T-helper 9 cell (primary cell): ENCODE measurements at places on chromosomes 12 and 14.

- DNase-seq, result no peak
Measured at GRCh38 chr14:78970677-78971076, 800.5 kb downstream of the NRXN3 start.

DNA sequence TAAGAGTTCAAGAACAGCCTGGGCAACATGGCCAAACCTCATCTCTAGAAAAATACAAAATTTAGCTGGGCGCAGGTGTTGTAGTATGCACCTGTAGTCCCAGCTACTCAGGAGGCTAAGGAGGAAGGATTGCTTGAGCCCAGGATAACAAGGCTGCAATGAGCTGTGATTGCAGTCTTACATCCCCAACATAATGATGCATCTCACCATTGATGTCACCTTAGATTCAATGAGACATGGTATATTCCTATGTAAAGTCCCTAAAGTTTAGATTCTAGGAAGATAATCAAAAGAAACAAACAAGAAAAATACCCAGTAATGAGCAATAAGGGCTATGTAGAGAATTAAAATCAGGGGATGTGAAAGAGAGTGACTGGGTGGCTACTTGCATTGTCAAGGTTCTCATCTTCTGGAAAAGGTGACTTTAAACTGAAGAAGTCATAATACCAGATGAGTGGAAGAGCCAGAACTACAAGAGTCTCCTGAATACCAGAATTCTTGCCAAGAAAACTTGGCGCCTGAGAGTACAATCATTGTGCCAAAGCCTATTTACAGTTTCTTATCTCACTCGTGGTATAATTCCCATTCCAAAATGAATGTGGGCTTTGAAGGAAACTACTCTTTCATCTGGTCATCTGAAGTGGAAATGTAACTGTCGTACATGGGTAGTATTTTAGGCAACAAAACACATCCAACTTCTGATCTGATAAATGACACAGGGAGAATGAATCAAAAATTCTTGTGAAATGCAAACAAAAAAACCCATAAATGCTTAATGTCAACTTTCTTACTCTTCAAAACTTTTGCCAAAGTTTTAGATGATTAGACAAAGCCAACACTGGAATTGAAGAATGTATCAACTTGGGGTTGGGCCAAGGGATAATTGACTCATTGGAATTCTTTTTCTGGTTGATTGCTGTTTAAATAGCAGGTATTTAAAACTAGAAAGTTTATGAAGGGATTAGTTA is 81.1 kb upstream of the ST8SIA1 start:
- DNase-seq, result no peak

- DNase-seq, result no peak
Measured at GRCh38 chr12:105920161-105920684, 218.5 kb downstream of the NUAK1 start.

DNA sequence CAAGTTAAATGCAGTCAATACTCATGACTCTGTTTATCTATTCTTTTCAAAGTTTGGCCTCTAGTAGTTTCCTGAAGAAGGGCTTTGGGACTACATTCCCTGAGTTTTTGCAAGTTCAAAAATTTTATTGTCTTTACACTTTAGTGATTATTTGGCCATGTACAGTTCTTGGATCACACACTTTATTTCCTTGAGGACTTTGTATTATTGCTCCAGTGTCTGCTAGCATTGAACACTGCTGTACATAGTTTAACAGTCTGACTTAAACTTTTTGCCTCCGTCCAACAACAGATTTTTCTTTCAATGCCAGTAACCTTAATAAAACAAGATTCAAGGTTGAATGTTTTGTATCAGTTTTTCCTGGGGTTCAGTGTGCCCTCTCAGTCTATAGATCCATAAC is 132.3 kb downstream of the DERA start:
- DNase-seq, result no peak

DNA sequence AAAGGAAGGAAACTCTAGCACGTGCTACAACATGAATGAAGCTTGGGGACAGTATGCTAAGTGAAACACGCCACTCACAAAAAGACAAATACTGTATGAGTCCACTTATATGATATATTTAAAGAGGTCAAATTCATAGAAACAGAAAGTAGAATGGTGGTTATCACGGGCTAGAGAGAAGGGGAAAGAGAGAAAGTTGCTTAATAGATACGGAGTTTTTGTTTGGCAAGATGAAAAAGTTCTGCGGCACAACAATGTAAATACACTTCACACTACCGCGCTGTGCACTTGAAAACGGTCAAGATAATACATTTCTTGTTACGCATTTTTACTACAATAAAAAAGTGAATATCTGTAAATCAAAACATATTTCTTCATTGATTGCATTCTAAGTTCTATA is 37.3 kb downstream of the FBLN5 start:
- DNase-seq, result no peak

- DNase-seq, result no peak
Measured at GRCh38 chr12:32031109-32031508, 71.9 kb downstream of the RESF1 start.

DNA sequence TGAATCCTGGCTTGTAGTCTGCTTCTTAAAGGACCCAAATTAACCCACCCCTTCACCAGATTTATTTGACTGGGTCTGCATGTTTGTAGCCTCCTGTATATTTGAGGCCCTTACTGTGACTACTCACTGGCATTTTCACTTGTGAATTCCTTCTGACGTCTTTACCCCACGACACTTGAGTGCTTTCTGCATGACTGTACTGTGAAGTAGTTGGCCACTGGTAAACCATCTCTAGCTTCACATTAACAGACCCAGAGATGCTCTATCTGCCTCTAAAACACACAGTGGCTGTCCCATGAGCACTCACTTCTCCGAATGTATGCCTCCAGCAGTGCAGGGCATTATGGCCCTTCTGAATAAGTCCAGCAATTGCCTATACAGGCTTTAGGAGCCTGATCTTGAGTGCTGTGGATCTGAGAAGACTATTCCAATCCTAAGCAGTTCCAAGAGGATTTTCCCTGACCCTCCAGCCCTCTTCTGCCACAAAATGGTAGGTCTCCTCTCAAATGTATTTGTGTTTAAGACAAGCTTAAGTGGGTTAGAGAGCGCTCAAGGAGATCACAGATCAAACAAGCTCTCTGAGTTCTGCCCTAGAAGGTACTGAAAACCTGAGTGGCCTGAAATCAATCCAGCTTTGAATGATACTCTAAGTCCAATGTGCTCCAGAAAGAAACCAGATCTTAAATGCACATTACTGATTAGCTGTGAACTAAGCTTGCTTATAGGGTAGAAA is 534.7 kb downstream of the RPS29 start:
- no peak for DNase-seq

- no peak for DNase-seq
Measured at GRCh38 chr12:100716945-100717732, 77.4 kb upstream of the ANO4 start.

GRCh38 chr14:100362311-100362927 is 39.3 kb downstream of the SLC25A47 start:
- DNase-seq, result no peak

DNA sequence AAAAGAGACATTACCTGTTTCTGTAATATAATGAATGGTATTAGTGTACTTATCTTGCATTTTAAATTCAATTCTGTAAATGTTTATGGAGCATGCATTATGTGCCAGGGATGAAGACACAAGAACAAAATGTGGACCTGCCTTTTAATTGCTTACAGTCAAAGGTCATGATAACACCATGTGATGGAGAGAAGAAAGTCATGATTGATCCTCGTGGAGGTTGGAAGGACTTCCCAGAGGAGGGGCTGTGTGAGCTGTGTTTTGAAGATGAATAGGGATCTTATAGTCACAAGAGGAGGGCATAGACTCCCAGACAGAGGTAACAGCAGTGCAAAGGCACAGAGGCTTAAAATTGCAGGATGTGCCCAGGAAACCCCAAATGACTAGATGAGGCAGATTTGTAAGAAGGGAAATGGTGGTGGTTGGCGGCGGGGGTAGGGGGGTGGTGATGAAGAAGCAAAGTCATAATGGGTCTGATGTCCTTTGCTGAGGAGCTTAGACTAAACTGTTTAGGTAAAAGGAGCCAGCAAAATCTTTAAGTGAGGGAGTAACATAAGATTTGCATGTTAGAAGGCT is 151.5 kb downstream of the PRKCH start:
- peak; percentile 55 for DNase-seq

DNA sequence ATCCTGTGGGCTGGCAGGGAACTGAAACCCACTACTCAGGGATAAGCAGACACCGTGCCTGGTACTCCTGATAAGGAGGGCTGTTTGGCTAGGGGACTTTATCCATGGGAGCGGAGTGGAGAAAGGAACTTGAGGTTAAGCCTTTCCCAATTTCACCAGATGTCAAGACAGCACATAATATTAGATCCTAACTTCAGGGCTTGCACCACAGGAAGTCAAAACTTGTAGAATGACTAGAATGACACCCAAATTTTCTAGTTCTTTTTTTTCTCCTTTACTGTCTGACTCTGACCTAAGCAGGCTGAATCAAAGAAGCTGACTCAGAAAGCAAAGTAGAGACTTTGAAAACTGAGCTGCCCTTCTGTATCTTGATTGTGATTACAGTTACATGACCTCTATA is 7.1 kb upstream of the CGRRF1 start:
- DNase-seq, result no peak

GRCh38 chr14:67464377-67464776 is 24.1 kb downstream of the TMEM229B start:
- DNase-seq, result no peak

GRCh38 chr14:23062002-23062401 is 4.7 kb upstream of the CDH24 start:
- no peak for DNase-seq

DNA sequence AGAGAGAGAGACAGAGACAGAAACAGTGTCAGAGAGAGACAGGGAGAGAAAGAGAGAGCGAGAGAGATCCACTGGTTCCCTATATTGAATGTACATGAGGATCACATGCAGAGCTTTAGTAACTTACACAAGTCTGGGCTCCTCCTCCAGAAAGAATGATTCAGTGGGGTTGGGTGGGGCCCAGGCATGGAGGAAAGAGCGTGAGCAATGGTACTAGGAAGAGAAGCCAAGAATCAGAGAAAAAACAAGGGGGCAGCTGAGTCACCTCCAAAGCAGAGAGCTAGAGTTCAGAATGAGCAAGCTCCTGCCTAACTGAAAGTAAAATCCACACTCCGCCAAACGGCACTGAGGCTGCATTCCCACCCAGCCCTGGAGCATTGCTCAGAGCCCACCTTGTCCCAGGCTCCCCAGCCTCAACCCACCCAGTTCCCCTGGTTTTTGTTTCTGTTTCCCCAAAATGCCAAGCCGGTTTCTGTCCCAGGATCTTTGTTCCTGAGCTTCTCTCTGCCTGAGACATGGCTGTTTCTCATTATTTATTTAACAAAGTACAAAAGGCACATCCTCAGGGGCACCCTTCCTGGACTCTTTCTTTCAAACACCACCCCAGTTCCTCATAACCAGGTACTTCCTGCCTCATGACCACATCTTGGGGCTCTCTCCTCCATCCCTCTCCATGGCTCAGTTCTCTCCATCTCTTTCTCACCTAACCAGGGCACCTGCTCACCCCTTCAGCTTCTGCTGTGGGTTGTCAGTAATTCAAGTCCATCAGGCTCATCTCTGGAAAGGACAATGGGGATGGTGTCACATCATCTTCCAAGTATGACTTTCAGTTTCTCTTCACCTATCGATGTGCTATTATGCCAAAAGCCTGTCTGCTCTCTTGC is 670.3 kb upstream of the TBX3 start:
- DNase-seq, result no peak

GRCh38 chr14:88904864-88905263 is 80.4 kb downstream of the TTC8 start:
- no peak for DNase-seq

DNA sequence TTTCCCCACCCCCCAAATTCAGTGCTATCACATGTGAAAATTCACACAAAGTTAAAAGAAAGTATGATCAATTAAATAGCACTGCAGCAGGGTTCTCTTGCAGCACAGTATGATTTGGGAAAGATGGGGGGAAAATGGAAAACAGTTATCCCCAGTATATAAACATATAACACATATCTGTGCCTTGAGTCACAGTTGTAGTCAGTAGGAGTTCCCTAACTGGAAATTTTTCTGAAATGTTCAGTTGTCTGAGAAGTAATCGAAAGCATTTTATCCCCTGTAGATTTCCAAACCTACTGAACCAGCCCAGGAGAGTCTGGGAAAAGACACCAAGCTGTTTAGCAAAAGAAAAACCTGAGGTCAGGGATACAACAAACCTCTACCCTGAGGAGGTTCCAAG is 47.0 kb downstream of the C12orf50 start:
- DNase-seq, result no peak

- DNase-seq, result no peak
Measured at GRCh38 chr12:54258201-54258681, 21.7 kb downstream of the CBX5 start.

DNA sequence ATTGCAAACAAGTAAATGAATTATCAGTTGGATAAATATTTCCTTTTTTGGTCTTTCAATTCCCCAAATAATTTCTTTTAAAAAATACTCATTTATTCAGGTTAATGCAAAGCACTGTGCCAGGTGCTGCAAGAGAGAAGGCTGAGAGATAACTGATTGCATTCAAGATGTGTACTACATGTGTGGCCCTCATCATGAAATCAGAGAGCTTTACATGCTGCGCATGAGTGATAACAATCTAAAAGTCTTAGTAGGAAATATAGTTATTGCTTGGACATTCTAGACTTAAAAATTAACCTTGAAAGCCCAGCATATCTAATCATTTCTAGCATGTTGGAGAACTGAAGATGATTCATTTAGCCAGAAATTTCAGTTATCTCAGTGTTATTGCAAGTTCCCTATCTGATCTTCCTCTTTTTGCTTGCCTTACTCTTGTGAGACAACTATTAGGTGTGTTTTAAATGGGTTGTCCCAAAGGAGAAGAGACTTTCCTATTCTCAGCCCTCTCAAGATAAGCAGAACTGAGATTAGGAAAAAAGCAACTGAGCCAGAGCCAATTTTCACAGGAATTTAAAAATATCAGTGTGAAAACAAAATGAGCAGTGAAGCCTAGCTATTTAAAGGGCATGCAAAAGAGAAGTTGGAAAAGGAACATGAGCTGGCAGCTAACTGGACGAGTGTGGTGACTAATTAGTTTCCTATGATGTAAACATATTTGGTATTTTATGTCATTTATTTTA is 60.9 kb downstream of the PLEKHA5 start:
- DNase-seq, result no peak

GRCh38 chr12:74890237-74890599 is 319.4 kb downstream of the KCNC2 start:
- DNase-seq, result no peak

- no peak for DNase-seq
Measured at GRCh38 chr12:108679106-108679681, 45.5 kb upstream of the SELPLG start.

DNA sequence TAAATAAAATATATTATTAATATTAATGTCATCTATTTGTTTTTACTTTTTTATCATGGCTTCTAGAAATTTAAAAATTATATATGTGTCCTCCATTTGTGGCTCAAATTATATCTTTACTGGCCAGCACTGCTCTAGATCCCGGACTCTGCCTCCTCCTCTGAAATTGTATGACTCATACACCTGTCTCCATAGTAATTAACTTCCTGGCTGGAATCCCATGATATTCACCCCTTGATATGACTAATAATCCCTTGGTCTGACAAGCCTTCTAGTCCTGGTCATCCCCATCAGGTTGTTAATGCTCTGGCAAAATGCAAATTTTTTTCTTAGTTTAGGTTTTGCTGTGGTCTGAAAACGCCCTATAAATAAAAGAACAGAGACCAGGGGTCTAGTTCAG is 116.2 kb downstream of the BMP4 start:
- DNase-seq, result no peak
